ENCODE measurements at places on chromosomes 4 and X. TPM values are rescaled to one million over a fixed set of nuclear protein-coding genes. Genes with fewer than 3 reads are reported as not detected.

GRCh38 chr4:124060261-124060918 is 652.1 kb downstream of the ANKRD50 start:
- no peak for DNase-seq

GRCh38 chr4:36997727-36998126 is 246.8 kb upstream of the NWD2 start:
- peak; percentile 17 for DNase-seq

- DNase-seq, result no peak
These were observed 170.3 kb upstream of the KIT start for GRCh38 chr4:54487491-54487890.

- peak; percentile 12 for DNase-seq
These were observed 13.3 kb upstream of the IL3RA start for GRCh38 chrX:1323315-1323714.

Gene TMEM156
- 5.8 TPM for total RNA-seq
